ENCODE measurements at places on chromosomes 2 and 18. TPM values are rescaled to one million over a fixed set of nuclear protein-coding genes. Genes with fewer than 3 reads are reported as not detected.

DNA sequence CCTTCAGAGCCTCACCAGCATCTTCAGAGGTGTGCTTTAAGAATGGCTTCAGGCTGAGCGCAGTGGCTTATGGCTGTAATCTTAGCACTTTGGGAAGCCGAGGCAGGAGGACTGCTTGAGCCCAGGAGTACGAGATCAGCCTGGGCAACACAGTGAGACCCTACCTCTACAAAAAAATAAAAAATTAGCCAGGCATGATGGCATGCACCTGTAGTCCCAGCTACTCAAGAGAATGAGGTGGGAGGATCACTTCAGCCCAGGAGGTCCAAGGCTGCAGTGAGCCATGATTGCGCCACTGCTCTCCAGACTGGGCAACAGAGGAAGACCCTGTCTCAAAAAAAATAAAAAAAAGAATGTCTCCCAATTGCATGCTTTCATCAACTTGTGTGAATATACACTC lies 133.3 kb upstream of the ARL5A start:
- no peak for DNase-seq
- H3K27me3 ChIP-seq, result peaks cover 2% of the 10 kb centered on the region
- no peak overlapping the region for H3K27ac ChIP-seq
- no peaks in the 10 kb centered on the region for H3K36me3 ChIP-seq

- peaks cover 22% of the 10 kb centered on the region for H3K36me3 ChIP-seq
- no peak overlapping the region for H3K27ac ChIP-seq
- peaks cover 13% of the 10 kb centered on the region for H3K4me1 ChIP-seq
- no peak overlapping the region for H3K4me3 ChIP-seq
- no peak for DNase-seq
Measured at GRCh38 chr2:171482308-171482707, 40.0 kb upstream of the CYBRD1 start.

DNA sequence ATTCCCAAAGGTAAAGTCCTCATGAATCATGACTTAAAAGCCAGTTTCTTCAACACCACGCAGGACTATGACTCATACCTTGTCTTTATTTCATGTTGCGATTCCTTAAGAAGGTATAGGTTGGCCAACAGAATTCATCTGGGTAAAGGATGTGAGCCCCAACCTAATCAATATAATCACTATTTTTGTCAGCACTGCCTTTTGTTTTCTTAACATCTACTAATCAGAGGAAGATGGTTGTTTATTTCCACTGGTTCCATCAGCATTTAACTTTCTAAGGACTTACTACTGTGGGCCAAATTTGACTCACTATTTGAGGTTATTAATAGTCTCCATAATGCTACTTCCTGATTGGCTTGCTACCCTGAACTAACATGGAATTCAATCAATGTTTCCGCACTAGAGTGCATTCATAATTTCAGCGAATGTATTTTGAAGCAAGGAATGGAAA lies 78.6 kb downstream of the SCG2 start:
- no peaks in the 10 kb centered on the region for H3K27me3 ChIP-seq
- DNase-seq, result no peak
- H3K4me1 ChIP-seq, result no peaks in the 10 kb centered on the region
- H3K4me3 ChIP-seq, result no peak overlapping the region
- H3K27ac ChIP-seq, result no peak overlapping the region

The ALS2 gene
- 12.7 TPM for total RNA-seq

DNA sequence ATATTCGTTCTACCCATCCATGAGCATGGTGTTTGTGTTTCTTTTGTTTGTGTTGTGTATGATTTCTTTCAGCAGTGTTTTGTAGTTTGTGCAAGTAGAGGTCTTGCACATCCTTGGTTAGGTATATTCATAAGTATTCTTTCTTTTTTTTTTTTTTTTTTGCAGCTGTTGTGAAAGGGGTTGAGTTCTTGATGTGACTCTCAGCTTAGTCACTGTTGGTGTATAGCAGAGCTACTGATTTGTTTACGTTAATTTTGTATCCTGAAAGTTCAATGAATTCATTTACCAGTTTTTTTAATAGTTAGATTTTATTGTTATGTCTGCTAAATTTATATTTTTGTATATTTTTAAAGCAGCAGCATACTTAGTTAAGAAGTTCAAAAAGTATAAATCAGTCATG lies 834.4 kb upstream of the NRXN1 start:
- H3K4me3 ChIP-seq, result no peak overlapping the region
- H3K27ac ChIP-seq, result no peak overlapping the region
- H3K36me3 ChIP-seq, result no peaks in the 10 kb centered on the region
- H3K4me1 ChIP-seq, result no peaks in the 10 kb centered on the region

The SRD5A2 gene
- total RNA-seq, result not detected

DNA sequence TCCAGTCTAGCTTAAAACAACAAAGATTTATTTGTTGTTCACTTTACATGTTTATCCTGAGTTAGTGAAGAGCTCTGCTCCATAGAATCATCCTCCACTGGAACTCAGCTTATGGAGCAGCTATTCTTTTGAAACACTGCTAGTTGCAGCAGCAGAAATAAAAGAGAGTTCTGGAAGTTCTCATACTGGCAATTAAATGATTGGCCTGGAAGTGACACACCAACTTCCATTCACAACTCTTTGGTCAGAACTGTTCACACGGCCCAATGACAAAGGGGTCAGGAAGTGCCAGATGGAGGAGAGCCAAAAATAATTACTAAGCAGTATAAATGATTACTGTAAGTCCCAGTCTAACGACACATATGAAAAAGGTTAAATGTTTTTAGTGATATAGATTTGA lies 39.1 kb downstream of the FBXO11 start:
- no peak overlapping the region for H3K27ac ChIP-seq
- DNase-seq, result no peak
- no peak overlapping the region for H3K4me3 ChIP-seq
- H3K36me3 ChIP-seq, result peaks cover 23% of the 10 kb centered on the region
- no peaks in the 10 kb centered on the region for H3K27me3 ChIP-seq

The SMYD1 gene
- not detected for total RNA-seq

GRCh38 chr2:221075203-221075602 lies 496.9 kb downstream of the EPHA4 start:
- no peak overlapping the region for H3K27ac ChIP-seq
- no peaks in the 10 kb centered on the region for H3K27me3 ChIP-seq
- H3K36me3 ChIP-seq, result no peaks in the 10 kb centered on the region
- DNase-seq, result no peak
- H3K4me3 ChIP-seq, result no peak overlapping the region

- H3K4me3 ChIP-seq, result no peak overlapping the region
- H3K27me3 ChIP-seq, result peaks cover 2% of the 10 kb centered on the region
- peaks cover 44% of the 10 kb centered on the region for H3K4me1 ChIP-seq
Measured at GRCh38 chr2:233351423-233351822, 2.9 kb upstream of the DGKD start.

- no peak for DNase-seq
- no peaks in the 10 kb centered on the region for H3K36me3 ChIP-seq
- peaks cover 7% of the 10 kb centered on the region for H3K4me1 ChIP-seq
- no peak overlapping the region for H3K4me3 ChIP-seq
- H3K27ac ChIP-seq, result peak overlapping the region; percentile 36
Measured at GRCh38 chr2:202690321-202690900, 55.6 kb downstream of the FAM117B start.

The DSG1 gene
- not detected for total RNA-seq

GRCh38 chr2:151120011-151120410 lies 141.7 kb downstream of the RBM43 start:
- no peak overlapping the region for H3K4me3 ChIP-seq
- DNase-seq, result no peak
- no peak overlapping the region for H3K27ac ChIP-seq
- no peaks in the 10 kb centered on the region for H3K36me3 ChIP-seq
- no peaks in the 10 kb centered on the region for H3K4me1 ChIP-seq

GRCh38 chr2:151844211-151844896 lies 16.1 kb upstream of the ARL5A start:
- no peak overlapping the region for H3K27ac ChIP-seq
- no peak for DNase-seq
- no peaks in the 10 kb centered on the region for H3K4me1 ChIP-seq
- H3K4me3 ChIP-seq, result no peak overlapping the region
- peaks cover 4% of the 10 kb centered on the region for H3K27me3 ChIP-seq

- peaks cover 15% of the 10 kb centered on the region for H3K4me1 ChIP-seq
- no peak overlapping the region for H3K4me3 ChIP-seq
- H3K36me3 ChIP-seq, result peaks cover 2% of the 10 kb centered on the region
- H3K27me3 ChIP-seq, result peaks cover 11% of the 10 kb centered on the region
- no peak overlapping the region for H3K27ac ChIP-seq
Measured at GRCh38 chr2:234095301-234095700, 44.8 kb downstream of the SPP2 start.

The IL1R2 gene
- 1.1 TPM for total RNA-seq

GRCh38 chr2:185245806-185246205 lies 492.8 kb upstream of the FSIP2 start:
- no peaks in the 10 kb centered on the region for H3K4me1 ChIP-seq
- H3K36me3 ChIP-seq, result no peaks in the 10 kb centered on the region
- no peak for DNase-seq

The SERPINB11 gene
- not detected for total RNA-seq

GRCh38 chr2:129764376-129765325 lies 214.8 kb upstream of the RAB6C start:
- H3K4me3 ChIP-seq, result no peak overlapping the region
- no peak overlapping the region for H3K27ac ChIP-seq

DNA sequence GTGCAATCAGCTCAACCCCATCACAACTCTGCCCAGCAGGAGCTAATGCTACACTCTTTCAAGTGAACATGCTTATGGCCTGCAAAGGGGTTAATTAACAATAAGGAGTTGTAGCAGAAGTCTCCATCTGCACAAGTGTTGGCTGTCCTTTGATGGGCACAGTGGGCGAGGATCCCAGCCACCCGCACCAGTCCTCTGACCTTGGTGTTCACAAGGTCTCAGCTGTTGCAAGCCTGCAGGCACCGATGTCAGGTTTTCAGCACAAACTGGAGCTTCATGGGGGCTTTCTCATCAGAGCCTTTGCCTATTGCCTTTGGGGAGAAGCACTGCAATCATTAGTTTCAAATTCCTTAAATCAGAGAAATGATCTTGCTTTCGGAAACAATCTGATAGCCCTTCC lies 60.9 kb upstream of the TMEM178A start:
- no peaks in the 10 kb centered on the region for H3K36me3 ChIP-seq
- no peak overlapping the region for H3K4me3 ChIP-seq
- H3K27ac ChIP-seq, result no peak overlapping the region
- H3K27me3 ChIP-seq, result peaks cover 2% of the 10 kb centered on the region
- no peaks in the 10 kb centered on the region for H3K4me1 ChIP-seq

Data from activated T-helper 1 cell treated with anti-CD3 and anti-CD28 coated beads, Interleukin-12 subunit alpha, Interleukin-12 subunit beta, Interleukin-2, Interleukin-4 antibody, amounts not matched to agents 30 ng/mL and 10 ng/mL and 1 ng/mL, durations not matched to agents 14 hours and 24 hours and 36 hours (primary cell).